Muscle of leg (tissue), 16 donors: ENCODE measurements at places on chromosomes 6 and 20. TPM values are rescaled to one million over a fixed set of nuclear protein-coding genes. Genes with fewer than 3 reads are reported as not detected.

GRCh38 chr6:43096451-43097097, 20.5 kb downstream of the PTK7 start:
- DNase-seq, result peak; percentile 22

- no peak for DNase-seq
These were observed 483.1 kb upstream of the JAG1 start for GRCh38 chr20:11156922-11157321.

GRCh38 chr6:3321875-3322274, 63.1 kb downstream of the PSMG4 start:
- DNase-seq, result no peak

DNA sequence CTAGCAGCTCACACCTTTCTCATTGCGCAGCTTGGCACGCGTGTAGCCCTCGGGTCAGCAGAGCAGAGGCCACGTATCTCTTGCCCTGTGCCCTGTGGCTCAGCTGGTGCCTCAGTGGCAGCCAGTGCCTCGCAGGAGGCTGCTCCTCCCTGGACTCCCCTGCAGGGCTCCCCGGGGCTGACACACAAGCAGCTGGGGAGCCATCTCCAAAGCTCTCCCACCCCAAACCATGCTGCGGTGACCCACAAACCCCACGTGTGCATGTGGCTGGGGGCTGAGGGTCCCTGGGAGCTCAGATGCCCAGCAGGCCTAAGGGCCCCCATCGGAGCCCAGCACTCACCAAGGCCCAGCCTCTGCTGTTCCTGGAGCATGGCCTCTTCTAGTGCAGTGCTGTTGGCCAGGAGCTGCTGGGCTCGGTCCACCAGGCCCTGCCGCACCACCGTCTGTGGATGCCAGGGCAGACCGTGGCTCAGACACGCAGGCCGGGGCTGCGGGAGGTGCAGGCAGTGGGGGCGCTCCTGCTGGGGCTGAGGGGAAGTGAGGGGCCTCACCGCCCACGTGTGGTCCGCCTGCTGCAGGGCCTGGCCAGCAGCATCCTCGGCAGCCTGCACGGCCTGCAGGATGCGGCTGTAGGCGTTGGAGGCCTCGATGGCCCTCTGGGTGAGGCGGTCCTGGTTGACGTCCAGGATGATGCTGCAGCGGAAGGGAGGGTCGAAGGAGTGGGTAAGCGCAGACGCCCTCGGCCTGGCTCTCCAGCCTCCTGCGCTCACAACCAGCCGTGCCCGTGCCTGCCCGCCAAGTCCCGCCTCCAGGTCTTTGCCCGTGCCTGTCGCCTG, 13.8 kb downstream of the ADRM1 start:
- peak; percentile 37 for DNase-seq

GRCh38 chr6:66128656-66129055, 421.6 kb upstream of the EYS start:
- DNase-seq, result no peak

GRCh38 chr20:3003416-3003815, 40.0 kb upstream of the GNRH2 start:
- DNase-seq, result no peak

- no peak for DNase-seq
These were observed 135.1 kb upstream of the PMEPA1 start for GRCh38 chr20:57844626-57845596.

DNA sequence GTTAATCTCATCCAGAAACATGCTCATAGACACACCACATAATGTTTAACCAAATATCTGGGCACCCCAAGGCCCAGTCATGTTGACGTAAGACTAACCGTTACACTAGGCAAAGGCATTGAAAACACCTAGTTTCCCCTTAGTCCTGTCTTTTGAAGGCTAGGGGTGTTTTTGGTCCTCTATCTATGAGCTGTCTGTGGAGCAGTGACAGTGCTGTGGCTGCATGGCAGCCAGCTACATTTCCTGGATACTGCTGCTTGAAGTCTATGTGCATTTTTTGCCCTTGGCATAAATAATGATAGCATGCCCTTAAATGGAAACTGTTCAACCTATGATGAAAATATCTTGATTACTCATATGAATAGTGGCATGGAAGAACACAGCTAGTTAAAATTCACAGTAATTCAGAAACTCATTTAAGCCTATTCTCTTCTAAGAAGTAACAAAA, 18.6 kb downstream of the FARS2 start:
- no peak for DNase-seq

DNA sequence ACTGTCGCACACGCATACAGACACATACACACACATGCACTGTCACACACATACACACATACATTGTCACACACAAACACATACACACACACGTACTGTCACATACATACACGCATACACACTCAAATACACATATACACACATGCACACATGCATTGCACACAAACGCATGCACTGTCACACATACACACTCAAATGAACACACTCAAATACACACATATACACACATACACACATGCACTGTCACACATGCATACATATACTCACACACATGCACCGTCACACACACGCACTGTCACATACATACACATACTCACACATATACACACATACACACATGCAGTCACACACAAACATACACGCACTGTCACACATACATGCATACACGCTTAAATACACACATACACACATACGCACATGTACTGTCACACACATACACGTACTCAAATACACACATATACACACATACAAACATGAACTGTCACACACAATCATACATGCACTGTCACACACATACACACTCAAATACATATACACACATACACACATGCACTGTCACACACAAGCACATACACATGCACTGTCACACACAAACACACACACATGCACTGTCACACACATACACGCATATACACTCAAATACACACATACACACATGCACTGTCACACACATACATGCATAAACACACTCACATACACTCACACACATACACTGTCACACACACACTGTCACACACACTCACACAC, 548.6 kb upstream of the BTBD3 start:
- no peak for DNase-seq

DNA sequence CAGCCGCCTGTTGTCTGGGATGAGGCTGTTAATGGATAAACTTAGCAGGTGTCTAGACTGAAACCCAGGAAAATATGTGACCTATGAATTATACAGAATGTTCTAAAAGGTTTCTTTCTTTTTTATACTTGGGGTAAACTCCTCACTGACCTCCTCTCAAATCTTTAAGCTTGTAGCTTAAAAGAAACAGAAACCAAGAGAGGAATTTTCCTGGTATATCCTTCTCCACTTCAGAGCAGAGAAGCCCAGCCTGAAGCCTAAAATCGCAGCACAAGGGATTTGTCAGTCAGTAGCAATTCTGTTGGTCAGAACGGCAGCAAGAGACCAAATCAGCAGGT, 99.4 kb upstream of the RIPOR2 start:
- no peak for DNase-seq

GRCh38 chr6:110561696-110562095, 85.3 kb upstream of the SLC22A16 start:
- no peak for DNase-seq

DNA sequence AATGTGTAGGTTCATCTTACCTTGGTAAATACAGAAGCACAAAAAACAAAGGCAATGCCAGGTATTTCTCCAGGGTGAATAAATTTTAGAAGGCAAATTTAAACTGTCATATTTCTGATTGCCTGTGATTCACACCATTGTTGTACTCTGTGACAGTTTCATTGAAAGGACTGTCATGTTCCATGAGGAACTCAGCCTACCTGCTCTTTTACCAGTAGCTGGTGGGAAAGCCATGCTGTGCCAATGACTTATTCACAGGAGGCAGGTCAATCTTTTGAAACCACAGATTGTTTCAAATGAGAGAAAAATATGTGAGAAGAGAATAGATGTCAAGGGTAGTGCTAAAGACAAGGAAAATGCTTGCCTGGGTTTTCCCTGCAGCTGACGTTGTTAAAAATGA, 206.4 kb downstream of the LAMA2 start:
- DNase-seq, result no peak

DNA sequence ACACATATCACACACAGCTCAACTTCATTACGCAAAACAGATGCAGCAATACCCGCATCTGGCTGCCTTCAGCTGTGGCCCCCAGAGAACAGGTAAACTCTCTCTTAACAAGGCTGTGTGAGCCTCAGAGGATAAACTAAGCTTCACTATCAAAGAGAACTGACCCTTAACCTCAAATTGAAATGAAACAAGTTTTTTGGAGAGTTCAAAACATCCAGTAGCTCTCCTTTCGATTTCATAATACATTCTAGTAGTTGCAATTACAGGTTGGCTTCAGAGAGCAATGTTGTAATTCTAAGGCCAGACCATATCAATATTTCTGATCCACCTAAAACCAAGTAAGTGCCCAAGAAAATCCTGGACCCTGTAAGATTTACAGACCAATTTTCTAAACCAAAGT, 113.5 kb downstream of the FAXC start:
- DNase-seq, result no peak

DNA sequence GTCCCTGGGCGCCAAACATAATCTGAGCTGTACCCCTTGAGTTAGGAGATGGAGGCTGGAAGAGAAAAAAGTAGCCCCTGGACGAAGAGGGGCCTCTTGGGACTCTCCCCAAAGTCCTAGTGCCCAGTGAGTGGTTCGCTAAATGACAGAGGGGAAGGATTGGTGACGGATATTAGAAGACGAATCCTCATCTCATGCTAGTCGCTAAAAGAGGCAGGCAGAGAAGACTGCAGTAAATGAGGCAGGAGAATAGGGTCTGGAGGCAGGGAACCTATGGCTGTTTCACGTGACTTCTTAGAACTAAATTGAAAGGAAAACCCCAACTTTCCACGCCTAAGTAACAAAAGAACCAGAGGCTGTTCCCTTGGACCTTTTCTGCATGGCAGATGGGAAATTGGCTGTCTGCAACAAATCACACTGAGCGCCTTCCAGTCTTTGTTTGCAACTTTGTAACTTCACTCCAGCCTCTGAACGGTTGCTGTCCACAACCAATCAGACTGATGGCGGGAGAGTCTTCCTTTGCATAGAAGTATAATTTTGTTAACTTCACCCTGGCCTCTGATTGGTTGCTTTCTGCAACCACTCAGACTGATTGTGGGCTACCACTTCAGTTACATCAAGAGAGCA, 731 bp upstream of the RBL1 start:
- DNase-seq, result no peak

DNA sequence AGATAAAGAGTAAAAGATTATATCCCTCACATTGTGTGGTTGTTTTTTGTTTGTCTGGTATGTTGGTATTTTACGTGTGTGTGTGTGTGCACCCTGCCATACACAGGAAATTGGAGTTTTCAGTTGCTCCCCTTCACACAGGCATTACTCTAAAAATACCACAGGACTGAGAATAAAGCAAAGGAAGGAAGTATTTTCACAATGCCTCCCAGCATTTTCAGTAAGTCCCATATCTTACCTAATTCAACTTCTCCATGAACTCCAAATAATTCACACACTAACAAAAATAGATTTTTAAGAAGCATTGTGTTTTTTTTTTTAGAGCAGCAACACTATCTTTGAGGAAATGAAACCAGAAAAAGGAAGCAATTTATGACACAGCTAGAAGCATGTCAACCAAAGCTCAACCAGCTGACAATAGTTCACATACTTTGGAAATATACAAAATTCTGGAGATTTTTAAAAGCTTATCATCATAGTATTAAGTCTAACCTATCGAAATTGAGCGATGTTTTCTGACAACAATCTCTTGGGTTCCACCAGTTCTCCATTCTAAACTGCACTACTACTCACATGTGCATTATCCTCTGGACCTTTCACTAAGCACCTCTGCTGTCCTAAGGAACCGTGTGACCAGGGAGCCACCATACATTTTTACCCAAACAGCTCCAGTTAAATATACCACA, 2.1 kb downstream of the UBE2J1 start:
- peak; percentile 73 for DNase-seq

- DNase-seq, result no peak
These were observed 497.7 kb upstream of the MARCKS start for GRCh38 chr6:113359155-113360140.

- DNase-seq, result no peak
These were observed 470.6 kb upstream of the AGPAT4 start for GRCh38 chr6:161744211-161745067.

DNA sequence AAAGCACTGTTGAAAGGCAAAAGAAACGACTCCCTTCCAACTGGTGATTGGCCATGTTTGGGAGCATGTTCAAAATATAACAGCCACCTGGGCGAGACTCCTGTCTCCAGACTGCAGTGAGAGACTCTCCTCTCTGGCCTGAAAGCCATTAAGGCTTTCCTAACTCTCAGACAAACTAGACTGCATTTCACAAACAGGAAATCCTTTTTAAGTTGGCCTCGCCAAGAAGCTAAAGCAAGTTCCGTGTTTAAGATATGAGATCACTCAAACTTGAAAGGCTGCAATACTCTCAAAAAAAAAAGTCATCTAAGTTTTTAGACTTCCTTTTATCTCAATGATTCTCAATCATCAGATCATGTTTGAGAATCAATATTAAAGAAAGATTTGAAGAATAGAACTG, 117.0 kb downstream of the TFAP2A start:
- peak; percentile 39 for DNase-seq

- DNase-seq, result no peak
These were observed 1024.3 kb upstream of the EYS start for GRCh38 chr6:66731310-66731709.

DNA sequence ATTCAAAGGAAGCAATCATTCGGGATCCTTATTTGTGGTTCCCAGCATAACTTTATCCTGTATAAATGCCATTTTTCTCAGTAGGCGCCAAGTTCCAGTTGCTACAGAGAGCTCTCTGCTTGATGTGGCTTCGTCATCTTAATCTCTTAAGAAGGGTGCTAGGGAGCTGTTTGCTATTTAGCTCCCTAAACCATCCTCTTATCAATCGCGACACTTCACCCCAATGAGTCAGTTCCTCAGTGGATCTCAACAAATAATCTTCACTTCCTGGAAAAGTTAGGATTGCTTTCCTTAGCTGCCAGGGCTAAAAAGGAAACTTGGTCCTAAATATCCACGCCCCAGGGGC, 1.3 kb upstream of the NKAIN2 start:
- DNase-seq, result no peak

DNA sequence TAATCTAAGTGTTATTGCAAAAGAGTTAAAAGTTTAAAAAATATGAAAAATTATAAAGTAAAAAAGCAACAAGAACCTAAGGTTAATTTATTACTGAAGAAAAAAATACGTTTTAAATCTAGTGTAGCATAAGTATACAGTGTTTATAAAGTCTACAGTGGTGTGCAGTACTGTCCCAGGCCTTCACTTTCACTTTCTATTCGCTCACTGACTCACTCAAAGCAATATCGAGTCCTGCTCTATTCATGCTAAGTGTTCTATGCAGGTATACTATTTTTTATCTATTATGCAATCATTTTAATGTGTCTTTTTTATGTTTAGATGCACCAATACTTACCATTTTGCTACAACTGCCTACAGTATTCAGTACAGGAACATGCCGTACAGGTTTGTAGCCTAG, 113.0 kb downstream of the MANEA start:
- DNase-seq, result no peak

The C20orf202 gene
- polyA plus RNA-seq, result 0.66 TPM

The C2 gene
- 6.4 TPM for polyA plus RNA-seq

The SLC35F1 gene
- 6.2 TPM for polyA plus RNA-seq

The GLP1R gene
- not detected for polyA plus RNA-seq

The C6orf58 gene
- 0.39 TPM for polyA plus RNA-seq

The PNPLA1 gene
- 0.14 TPM for polyA plus RNA-seq

The HLA-DRB5 gene
- polyA plus RNA-seq, result 4.6 TPM

The KHDC1L gene
- polyA plus RNA-seq, result 0.87 TPM

The MYMX gene
- 30.1 TPM for polyA plus RNA-seq

The PGC gene
- not detected for polyA plus RNA-seq

The XRN2 gene
- polyA plus RNA-seq, result 48.8 TPM

The TAF11 gene
- 46.8 TPM for polyA plus RNA-seq

The RBPJL gene
- polyA plus RNA-seq, result not detected

The AK9 gene
- 5.8 TPM for polyA plus RNA-seq

The PSORS1C2 gene
- polyA plus RNA-seq, result not detected

The ADTRP gene
- polyA plus RNA-seq, result 1.3 TPM

The BLOC1S5 gene
- polyA plus RNA-seq, result 11.2 TPM

The MDN1 gene
- polyA plus RNA-seq, result 26.3 TPM

The TP53TG5 gene
- polyA plus RNA-seq, result 0.19 TPM

The ZNF311 gene
- polyA plus RNA-seq, result 1.7 TPM
